Liver (tissue), 10 donors: ENCODE measurements at places on chromosomes 4 and X.

GRCh38 chrX:40544343-40545266, 36.2 kb upstream of the ATP6AP2 start:
- H3K36me3 ChIP-seq: no peaks in the 10 kb centered on the region
- no peak overlapping the region for H3K4me3 ChIP-seq
- no peaks in the 10 kb centered on the region for H3K27me3 ChIP-seq

DNA sequence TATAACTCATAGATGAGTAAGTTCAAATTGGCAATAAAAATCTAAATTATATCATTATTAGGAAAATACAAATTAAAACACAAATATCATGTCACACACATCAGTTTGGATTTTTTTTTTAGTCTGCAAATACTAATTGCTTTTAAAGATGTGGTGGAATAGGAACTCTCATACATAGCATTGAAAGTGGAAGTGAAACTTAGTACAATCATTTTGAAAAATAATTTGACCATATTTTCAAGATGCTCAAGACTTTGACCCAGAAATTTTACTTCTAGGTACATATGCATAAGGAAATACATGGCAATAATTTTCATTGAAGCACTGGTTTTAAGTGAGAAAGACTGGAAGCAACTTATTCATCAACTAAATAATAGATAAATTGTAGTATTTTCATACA, 147.5 kb upstream of the SMIM31 start:
- H3K4me3 ChIP-seq: no peak overlapping the region
- H3K27me3 ChIP-seq: no peaks in the 10 kb centered on the region
- no peak for DNase-seq
- H3K36me3 ChIP-seq: no peaks in the 10 kb centered on the region
- H3K27ac ChIP-seq: no peak overlapping the region

GRCh38 chrX:68685685-68686084, 38.2 kb downstream of the STARD8 start:
- H3K36me3 ChIP-seq: no peaks in the 10 kb centered on the region
- no peak overlapping the region for H3K4me3 ChIP-seq
- peaks cover 7% of the 10 kb centered on the region for H3K4me1 ChIP-seq
- no peak overlapping the region for H3K27ac ChIP-seq
- no peaks in the 10 kb centered on the region for H3K27me3 ChIP-seq
- DNase-seq: no peak

- H3K4me1 ChIP-seq: no peaks in the 10 kb centered on the region
- no peaks in the 10 kb centered on the region for H3K36me3 ChIP-seq
- no peaks in the 10 kb centered on the region for H3K27me3 ChIP-seq
- no peak for DNase-seq
These were observed 82.0 kb downstream of the NAP1L3 start for GRCh38 chrX:93591398-93591797.

- H3K4me1 ChIP-seq: peaks cover 10% of the 10 kb centered on the region
- H3K4me3 ChIP-seq: no peak overlapping the region
- no peak for DNase-seq
These were observed 85.3 kb upstream of the MAML3 start for GRCh38 chr4:140239311-140239710.

GRCh38 chr4:40564815-40565483, 64.7 kb downstream of the RBM47 start:
- no peaks in the 10 kb centered on the region for H3K27me3 ChIP-seq
- H3K4me1 ChIP-seq: peaks cover 16% of the 10 kb centered on the region

DNA sequence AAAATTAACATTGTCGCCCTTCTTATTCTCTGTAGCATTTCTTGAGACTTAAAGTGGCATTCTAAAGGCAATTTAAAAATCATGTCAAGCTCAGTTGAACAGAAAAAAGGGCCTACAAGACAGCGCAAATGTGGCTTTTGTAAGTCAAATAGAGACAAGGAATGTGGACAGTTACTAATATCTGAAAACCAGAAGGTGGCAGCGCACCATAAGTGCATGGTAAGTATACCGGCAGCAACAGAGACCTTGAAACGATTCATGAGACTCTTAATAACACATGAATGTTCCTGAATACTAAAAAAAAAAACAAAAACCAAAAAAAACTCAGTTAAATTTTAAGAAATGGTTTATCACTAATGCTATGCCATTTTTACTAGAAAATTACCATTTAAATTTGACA, 82.4 kb upstream of the HPRT1 start:
- no peak overlapping the region for H3K27ac ChIP-seq
- no peaks in the 10 kb centered on the region for H3K36me3 ChIP-seq
- H3K4me3 ChIP-seq: no peak overlapping the region
